ENCODE measurements at places on chromosomes 4 and X.

DNA sequence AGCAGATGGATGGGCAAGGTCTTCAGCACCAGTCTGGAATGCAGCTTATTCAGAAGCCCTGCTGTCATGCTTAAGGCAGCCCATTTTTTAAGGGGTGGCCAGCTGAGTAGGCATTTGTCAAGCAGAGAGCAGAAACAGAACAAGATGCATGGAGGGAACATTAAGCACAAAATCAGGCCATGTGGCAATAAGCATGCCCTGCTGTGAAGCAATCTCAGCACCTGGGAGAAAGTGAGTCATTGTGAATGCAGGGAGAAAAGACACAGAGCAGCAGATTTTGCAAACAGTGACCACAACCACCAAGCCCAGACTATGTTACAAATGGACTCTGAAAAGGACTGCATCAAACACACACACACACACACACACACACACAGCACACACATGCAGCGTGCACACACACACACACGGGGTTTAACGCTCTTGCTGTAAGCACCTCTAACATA lies 94.1 kb upstream of the GALNT7 start:
- DNase-seq = peak; percentile 35

GRCh38 chrX:140572724-140573123 lies 67.9 kb upstream of the SOX3 start:
- DNase-seq = peak; percentile 66

- DNase-seq = no peak
Observed at GRCh38 chrX:134821370-134821769, 163.1 kb upstream of the PLAC1 start.

GRCh38 chr4:8182858-8183725 lies 16.0 kb upstream of the SH3TC1 start:
- DNase-seq = no peak

DNA sequence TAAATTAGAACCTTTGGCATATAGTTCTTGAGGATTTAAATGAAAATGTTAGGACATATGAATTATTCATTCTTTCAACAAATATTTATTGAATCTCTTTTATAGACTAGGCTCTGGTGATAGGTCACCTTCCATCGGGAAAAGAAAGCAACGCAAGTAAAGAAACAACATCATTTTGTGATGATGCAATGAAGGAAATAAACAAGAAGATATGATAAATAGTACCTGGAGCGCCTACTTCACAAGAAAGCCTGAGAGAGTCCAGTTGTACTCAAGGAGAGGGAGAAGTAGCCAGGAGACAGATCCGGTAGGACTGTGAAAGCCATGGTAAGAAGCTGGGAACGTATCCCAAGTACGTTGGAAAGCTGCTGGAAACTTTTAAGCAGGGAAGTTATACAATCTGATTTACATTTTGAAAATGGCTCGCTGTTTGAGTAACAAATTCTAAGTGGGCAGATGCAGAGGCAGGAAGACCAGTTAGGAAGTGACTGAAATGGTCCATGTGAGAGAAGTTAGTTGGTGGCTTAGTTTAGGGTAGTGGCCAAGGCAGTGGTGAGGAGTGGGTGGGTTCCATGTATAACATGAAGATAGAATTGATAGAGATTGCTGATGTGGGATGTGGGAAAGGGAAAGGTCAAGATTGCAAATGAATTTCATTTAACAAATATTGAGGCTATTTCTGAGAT lies 17.7 kb upstream of the CPE start:
- no peak for DNase-seq

All from NCI-H1417 (cell line).